ENCODE measurements at places on chromosomes 7 and 10. TPM values are rescaled to one million over a fixed set of nuclear protein-coding genes. Genes with fewer than 3 reads are reported as not detected.

The DLX6 gene
- total RNA-seq: not detected

The KMT2E gene
- total RNA-seq: 127 TPM

The PSAP gene
- 883 TPM for total RNA-seq

The ST8SIA6 gene
- total RNA-seq: not detected

The FEZF1 gene
- not detected for total RNA-seq

The PTPN12 gene
- total RNA-seq: 29.9 TPM

The COL13A1 gene
- total RNA-seq: 14.8 TPM

The CALML5 gene
- total RNA-seq: not detected

The BMPER gene
- 5.9 TPM for total RNA-seq

The GATA3 gene
- 0.06 TPM for total RNA-seq

The ZNF467 gene
- 0.26 TPM for total RNA-seq

The SLC13A1 gene
- total RNA-seq: not detected

The RNLS gene
- total RNA-seq: 11.6 TPM

The ZC3HAV1 gene
- total RNA-seq: 30.5 TPM
